ENCODE measurements at places on chromosomes 6 and 20.

GRCh38 chr6:101401792-101402621 is 8.5 kb downstream of the GRIK2 start:
- no peak for DNase-seq

GRCh38 chr20:46362921-46363867 is 43.2 kb downstream of the ELMO2 start:
- no peak for DNase-seq

DNA sequence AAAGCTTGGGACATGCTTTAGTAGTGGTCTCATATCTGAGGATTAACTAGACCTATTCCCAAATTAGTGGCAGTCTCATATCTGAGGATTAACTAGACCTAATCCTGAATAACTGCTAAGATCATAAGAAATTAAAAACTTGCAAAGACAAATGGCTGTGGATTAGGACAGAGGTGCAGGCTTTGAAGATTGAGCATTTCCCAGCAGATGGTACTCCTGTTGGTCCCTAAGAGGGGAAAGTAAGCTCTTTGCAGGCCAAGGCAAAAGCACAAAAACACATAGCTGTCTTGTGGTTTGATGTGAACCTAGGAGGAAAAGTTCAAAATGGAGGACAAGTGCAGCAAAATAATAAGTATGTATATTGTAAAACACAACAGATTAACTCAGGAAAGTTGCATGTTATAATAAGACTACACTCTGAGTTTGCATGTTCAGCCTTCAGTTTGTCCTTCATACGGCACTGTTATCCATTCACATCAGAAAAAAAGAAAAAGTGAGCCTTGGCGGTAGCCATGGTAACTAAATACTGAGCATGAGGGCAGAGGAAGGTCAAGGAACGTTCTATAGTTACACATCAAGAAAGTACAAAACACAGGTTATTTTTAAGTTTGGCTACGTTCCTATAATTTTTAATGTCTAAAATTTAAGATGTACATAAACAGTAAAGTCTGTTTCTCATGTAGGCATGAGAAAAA is 62.8 kb downstream of the FILIP1 start:
- no peak for DNase-seq

- DNase-seq: no peak
Measured at GRCh38 chr20:39103732-39104131, 141.6 kb downstream of the DHX35 start.

- DNase-seq: no peak
Measured at GRCh38 chr20:33263784-33264183, 19.2 kb upstream of the BPIFB1 start.
